ENCODE measurements at places on chromosomes 2 and 18.

GRCh38 chr18:22387364-22387763 is 30.4 kb downstream of the CTAGE1 start:
- DNase-seq = no peak

DNA sequence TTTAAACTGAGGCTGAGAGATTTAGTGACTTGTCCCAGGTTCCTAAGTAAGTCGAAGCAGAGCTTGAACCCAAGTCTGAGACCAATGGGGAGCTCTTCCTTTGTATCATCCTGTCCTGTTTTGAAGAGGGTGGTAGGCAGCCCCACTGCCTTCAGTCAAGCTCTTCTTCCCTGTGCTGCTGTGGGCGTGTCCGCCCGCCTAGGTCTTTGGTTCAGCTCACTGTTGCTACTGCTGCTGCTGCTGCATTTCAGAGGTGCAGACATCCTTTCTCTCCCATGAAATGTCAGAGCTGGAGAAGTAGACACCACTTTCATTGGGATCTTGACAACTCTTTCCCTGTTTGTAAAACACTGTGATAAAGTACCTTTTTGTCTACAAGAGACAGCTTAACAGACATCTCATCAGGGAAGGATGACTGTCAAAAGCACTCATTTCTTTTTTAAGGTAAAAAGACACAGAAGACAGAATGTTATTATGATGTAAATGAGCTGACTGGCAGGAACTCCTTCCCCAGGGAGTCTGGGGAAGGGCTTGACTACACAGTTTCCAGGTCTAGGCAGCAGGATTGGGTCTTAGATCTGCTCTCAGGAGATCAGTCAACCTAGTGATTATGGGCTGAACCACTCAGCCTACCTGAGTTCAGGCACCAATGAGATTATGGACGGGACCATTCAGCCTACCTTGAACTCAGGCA is 91.7 kb upstream of the TRIB2 start:
- no peak for DNase-seq

DNA sequence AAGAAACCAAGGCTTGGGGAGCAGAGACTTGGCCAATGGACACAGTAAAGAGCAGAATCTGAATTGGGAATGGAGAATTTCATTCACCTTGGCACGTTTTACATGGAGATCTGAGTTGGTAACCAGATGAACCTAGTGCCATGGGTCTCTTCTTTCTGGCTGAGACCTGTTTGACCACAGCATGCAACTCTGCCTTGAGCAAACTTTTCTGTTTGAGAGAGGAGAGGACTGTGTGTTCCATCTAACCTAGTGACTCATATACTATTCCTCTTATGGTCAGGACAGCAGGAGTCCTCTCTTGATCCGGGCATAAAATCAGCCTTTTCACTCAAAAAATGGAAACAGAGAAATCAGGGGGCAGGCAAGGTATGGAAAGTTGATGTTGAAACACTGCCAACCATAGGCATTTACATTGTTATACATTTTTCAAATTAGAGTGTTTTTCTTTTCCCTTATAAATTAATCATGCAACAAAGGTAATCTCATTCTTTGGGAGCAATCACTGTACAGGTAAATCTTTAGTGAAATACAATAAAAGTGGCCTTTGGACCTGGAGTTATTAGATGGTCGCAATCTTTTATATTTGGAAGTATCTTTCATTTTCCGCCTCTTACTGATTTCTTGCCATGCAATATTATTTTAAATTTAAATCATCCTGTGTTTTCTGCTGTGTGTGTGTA is 86.7 kb downstream of the NRP2 start:
- DNase-seq = no peak

- DNase-seq = no peak
Observed at GRCh38 chr2:71831193-71831577, 316.5 kb downstream of the CYP26B1 start.

- no peak for DNase-seq
Observed at GRCh38 chr2:47225061-47225783, 70.1 kb upstream of the STPG4 start.

- no peak for DNase-seq
Observed at GRCh38 chr2:71555798-71556454, 102.6 kb downstream of the DYSF start.

DNA sequence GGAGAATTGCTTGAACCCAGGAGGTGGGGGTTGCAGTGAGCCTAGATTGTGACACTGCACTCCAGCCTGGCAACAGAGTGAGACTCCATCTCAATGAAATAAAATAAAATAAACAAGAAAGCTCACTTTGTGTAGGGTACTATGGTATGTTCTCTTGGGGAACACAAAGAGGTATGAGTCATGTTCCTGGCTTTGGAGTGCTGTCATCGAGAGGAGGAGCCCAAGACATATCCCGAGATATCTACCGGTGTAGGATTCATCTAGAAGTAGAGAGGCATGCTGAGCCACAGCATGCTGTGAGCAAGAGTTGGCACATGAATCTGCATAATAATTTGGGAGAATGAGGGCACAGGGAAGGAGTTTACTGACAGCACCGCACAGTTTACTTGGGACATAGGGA is 244.9 kb upstream of the EPHA4 start:
- DNase-seq = no peak

- no peak for DNase-seq
Observed at GRCh38 chr2:16119741-16120140, 179.4 kb downstream of the MYCN start.

DNA sequence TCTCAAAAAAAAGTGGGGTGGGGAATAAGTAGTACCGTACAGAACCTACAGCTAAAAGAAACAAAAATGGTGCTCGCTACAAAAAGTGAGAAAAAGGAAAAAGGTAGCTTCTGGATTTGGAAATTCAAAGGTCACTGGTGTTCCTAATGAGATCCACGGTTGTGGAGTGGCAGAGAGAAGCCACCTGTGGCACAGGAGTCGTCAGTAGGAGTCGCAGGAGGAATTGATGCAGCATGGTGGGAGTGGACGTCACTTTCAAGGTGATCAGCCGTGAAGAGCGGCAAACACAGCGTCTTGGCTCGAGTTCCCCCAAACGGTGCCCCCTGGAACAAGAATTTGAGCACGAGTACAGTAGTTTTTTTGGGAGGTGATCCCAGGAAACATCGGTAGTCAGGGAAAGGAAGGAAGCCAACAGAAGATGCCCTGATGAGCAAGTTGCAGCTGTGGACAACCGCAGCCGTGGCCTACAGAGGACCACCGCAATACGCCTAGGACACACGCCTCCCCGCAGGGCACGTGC is 1.4 kb upstream of the TTL start:
- DNase-seq = no peak

DNA sequence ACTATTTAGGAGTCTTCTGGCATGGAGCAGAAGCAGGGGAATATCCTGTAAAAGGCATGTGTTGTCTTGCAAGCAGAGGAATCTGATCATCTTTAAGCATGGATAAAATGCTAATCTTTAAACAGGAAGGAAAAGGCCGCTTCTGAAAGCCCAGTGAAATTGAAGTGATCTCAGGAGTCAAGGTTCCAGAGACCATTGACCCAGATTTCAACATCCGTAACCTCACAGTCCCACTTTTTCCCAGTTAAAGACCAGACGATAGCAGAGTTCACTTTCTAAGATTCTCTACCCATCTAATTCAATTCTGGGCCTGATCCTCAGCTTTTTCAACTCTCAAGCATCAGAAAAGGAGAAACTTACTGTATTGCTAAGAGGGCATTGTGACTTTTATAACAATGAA is 332.2 kb upstream of the LRP1B start:
- no peak for DNase-seq

- no peak for DNase-seq
Observed at GRCh38 chr2:13638181-13638580, 921.4 kb downstream of the TRIB2 start.

- DNase-seq = no peak
Observed at GRCh38 chr2:73000808-73001570, 70.5 kb downstream of the SFXN5 start.

GRCh38 chr2:23695890-23696751 is 230.8 kb downstream of the ATAD2B start:
- no peak for DNase-seq

GRCh38 chr2:96806468-96807126 is 9.5 kb upstream of the CNNM3 start:
- DNase-seq = peak; percentile 30

- DNase-seq = no peak
Observed at GRCh38 chr18:55370936-55371335, 217.1 kb downstream of the TCF4 start.

DNA sequence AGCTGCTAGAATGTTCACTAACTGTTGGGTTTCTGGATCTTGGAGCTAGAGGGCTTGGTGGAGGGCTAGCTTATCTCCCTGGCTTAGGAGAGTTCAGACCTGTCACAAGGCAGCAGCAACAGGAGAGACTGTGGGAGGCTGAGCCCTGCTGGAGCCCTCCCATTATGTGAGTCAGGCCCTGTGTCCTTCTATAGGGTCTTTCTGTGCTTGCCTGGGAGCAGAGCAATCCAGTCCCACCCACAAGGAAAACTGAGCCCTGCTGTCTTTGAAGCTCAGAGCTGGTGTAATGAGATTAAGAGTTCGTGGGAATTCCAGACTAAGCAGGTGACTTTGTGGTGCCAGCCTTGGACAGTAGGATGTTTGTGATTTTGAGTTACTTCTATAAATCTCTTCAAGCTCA is 249.0 kb downstream of the TTC32 start:
- no peak for DNase-seq
